Stimulated activated CD8-positive, alpha-beta memory T cell treated with anti-CD3 and anti-CD28 coated beads, Interleukin-2, amount 100 ng/mL, for 1 hour (primary cell): ENCODE measurements at places on chromosomes 2 and 18.

GRCh38 chr2:39816845-39817244 lies 37.8 kb upstream of the THUMPD2 start:
- DNase-seq: no peak

DNA sequence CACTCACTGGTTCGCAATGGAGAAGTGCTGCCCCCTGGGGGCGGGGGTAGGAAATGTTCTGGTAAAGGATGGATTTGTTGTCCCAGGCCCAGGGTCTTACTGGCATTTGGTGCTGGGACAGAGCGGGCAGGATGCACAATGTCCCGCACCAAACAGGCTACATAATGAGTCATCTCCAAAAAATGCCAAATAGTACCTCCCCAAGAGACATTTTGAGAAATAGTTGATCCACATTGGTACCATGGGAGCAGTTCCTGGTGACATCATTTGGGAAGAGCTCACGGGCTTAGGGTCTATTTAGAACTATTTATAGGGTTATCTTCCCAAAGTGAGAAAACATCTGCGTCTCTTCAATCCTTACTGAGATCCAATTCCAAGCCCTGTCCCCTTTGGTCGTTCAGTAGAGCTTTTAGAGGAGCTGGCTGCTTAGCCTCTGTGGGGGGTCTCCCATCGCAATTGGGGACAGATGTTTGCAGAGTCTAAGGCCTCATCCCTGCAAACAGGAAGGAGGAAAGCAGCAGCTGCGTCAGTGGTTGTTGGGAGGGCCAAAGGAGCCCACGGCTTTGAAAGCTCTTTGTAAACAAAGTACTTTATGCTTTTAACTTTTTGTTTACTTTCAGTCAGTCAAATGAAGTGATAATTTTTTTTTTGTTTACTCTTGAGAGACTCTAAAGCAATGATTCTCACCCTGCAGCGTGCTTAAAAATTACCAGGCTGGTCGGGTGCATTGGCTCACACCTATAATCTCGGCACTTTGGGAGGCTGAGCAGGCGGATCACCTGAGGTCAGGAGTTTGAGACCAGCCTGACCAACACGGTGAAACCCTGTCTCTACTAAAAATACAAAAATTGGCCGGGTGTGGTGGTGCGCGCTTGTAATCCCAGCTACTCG lies 49.3 kb downstream of the GREB1 start:
- DNase-seq: peak; percentile 22

- no peak for DNase-seq
These were observed 79.9 kb upstream of the STK39 start for GRCh38 chr2:168327328-168327727.

DNA sequence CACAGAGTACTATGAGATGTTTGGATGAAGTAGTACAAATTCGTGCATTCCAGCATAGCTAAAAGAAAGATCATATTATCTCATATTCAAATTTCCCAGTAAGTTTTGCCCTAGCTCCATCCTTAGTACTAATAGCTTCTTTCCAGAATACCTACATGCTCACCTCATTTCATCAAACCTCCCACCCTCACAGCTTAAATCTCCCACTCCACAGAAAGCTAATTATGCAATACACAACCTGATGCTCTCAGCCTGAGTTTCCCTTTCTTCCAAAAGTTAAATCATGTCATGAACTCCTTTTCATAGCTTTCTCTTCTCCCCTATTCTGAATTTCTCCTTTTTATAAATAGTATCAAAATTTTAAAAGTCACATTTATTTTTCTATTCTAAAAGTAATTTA lies 34.6 kb downstream of the DNAH6 start:
- DNase-seq: no peak

DNA sequence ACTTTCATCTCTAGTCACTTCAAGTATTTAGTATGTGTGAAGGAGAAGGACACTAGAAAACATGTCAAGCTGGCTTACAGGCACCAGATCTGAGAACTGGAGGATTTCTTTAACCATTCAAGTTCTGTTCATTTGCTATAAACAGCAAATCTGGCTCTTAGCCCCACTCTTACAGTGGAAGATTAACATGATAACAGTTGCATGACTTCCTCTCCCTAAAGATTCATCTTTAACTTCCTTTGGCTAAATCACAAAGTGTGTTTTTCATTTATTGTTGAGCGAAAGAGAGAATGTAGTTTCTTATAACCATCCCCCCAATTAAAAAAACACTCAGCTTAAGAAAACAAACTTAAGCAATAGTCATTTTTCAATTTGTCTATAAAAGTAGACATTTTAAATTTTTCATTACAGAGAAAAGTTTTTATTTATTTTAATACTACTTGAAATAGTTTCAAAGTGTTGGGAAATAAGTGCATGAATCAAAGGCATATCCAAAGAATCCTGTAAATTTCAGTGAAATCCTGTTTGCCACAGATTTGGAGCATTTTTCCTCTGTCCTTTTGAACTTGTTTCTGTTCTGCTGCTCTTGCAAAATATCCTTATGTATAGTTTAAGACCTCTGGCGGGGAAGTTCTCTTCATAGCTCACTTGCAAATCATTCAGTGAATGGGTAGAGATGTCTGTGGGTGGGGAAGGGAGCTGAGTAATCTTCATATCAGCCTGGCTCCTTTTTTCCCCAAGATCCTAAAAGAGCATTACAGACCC lies 241.0 kb upstream of the RBBP8 start:
- DNase-seq: no peak

DNA sequence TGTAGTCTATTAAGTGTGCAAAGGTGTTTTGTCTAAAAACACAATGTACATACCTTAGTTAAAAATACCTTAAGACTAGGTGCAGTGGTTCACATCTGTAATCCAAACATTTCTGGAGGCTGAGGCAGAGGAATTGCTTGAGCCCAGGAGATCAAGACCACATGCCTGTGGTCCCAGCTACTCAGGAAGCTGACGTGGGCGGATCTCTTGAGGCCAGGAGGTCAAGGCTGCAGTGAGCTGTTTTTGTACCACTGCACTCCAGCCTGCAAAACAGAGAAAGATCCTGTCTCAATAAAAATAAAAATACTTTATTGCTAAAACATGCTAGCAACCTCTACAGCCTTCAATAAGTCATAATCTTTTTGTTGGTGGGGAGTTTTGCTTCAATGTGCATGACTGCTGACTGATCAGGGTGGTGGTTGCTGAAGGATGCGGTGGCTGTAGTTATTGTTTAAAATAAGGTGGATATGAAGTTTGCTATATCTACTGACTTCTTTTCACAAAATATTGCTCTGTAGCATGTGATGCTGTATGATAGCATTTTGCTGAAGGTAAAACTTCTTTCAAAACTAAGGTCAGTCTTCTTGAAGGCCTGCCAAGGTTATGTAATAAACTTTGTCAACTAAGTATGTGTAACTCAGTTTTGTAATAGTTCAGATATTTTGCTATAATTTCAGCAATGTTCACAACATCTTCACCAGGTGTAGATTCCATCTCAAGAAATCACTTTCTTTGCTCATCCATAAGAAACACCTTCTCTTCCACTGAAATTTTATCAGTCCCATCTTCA lies 1238.0 kb upstream of the NRXN1 start:
- DNase-seq: no peak

DNA sequence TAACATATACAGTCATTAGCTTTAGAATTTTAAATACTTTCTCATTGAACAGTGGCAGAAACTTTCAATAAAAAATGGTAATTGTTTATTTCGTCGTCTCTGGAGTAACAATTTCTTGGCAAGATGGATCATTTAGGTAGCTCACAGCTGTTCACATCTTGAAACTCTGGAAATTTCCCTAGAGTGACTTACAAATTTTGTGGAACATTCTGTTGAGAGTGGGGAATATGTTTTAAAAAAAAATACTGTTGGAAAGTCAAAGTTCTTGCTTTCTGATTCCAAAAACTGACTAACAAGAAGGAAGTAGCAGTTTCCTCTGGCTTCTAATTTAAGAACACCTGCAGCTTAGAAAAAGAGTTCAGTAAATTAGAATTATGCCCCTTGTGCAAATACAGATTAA lies 11.2 kb upstream of the CALCRL start:
- no peak for DNase-seq

GRCh38 chr2:215498431-215498830 lies 62.6 kb upstream of the FN1 start:
- DNase-seq: no peak

DNA sequence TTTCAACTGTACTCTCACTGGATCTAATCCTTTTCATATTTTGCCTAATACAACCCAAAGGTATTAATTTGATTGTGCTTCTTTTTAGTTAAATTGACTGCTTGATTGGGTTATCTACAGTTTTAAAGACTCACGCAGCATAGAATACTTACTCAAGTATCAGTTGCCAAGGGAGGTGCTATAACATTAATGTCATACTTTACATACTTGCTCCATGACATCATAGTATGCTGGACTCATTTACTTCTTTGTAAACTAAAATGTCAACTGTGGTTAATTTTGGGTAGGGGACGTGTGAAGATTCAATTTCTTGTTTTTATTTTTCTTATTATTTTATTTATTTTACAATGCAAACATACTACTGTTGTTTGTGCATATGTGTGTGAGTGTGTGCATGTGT lies 716.2 kb upstream of the VRK2 start:
- DNase-seq: no peak

- no peak for DNase-seq
These were observed 108.0 kb downstream of the EML6 start for GRCh38 chr2:54831480-54831879.
